Dermis microvascular lymphatic vessel endothelial cell (primary cell): ENCODE measurements at places on chromosomes 12 and 14. TPM values are rescaled to one million over a fixed set of nuclear protein-coding genes. Genes with fewer than 3 reads are reported as not detected.
A peak's percentile ranks its signal among the peaks of the same experiment; 100 is the strongest.

SINHCAF gene
- total RNA-seq: 38.8 and 43.0 TPM in 2 replicates

DIO2 gene
- total RNA-seq: under 0.01 TPM in 1 of 2 replicates, not detected in the other

DNA sequence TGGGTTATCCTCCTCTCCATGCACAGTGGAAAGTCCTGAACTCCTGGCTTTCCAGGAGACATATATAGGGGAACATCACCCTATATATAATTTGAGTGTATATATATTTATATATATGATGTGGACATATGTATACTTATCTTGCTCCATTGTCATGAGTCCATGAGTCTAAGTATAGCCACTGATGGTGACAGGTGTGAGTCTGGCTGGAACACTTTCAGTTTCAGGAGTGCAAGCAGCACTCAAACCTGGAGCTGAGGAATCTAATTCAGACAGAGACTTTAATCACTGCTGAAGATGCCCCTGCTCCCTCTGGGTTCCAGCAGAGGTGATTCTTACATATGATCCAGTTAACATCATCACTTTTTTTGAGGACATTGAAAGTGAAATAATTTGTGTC is 4.4 kb downstream of the SSTR1 start:
- no peak for DNase-seq

- no peak for DNase-seq
Observed at GRCh38 chr14:49206828-49207227, 379.4 kb downstream of the RPS29 start.

- no peak for DNase-seq
Observed at GRCh38 chr14:61927060-61927459, 164.8 kb downstream of the SNAPC1 start.

DNA sequence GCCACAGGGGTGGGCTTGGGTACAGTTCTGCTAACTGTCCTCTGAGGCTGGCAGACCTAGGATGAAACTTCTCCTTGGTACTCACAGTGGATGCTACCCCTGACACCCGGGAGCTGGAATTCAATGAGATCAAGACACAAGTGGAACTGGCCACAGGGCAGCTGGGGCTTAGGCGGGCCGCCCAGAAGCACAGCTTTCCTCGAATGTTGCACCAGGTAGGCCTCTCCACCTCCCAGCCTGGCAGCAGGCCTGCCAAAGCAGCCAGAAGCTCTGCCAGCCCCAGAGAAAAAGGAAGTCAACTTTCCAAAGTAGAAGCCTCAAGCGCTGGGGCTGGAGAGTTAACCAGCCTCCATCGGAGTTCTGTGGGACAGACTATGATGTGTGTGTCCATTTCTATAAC is 2.4 kb upstream of the NRL start:
- no peak for DNase-seq

- no peak for DNase-seq
Observed at GRCh38 chr14:91493169-91493568, 16.9 kb downstream of the PPP4R3A start.

DNA sequence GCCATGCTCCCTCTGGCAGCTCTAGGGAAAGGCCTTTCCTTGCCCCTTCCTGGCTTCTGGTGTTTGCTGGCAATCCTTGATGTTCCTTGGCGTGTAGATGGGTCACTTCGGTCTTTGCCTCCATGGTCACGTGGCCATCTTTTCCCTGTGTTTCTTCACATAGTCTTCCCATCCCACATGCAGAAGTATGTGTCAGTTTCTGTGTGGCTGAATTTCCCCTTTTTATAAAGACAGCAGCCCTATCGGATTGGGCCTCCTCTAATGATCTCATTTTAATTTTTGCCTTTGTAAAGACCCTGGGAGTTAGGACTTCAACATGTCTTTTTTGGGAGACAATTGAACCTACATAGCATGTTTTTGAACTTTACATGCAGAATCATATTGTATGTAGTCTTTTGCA is 107.2 kb upstream of the FGD4 start:
- no peak for DNase-seq

GRCh38 chr12:70520847-70521246 is 116.4 kb downstream of the PTPRB start:
- no peak for DNase-seq

DNA sequence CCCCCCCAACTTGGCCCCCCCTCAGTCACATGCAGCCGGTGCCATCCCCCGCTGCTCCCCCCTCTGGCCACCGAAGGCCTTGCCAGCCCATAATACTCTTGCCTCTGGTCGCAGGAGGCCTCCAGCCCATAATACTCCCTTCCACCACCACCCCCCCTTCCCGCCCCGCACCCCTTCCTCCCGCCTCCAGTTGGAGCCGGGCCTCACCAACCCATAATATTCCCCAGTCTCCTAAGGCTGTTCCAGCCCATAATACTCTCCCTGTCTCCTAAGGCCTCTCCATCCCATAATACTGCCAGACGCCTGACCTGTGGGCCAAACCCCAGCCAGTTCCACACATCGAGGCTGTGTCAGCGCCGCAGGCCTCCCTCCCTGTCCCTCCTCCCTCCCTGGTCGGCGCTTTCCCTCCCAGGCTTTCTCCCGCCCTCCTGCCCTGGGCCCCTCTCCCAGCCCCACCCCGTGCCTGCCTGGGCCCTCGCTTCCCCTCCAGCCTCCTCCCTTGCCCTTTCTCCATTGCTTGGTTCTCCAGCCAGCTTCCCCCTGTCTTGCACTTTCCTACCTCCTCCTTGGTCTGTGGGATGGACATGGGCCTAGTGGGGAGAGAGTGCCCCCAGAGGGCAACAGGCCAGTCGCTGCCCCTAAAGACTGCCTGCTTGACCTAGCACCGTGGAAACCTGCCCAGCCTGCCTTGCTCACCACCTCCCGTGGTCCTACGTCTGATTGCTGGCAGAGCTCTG is 6.8 kb upstream of the CHD4 start:
- DNase-seq: peak; percentile 74

GRCh38 chr12:127263621-127264020 is 1003.3 kb upstream of the TMEM132C start:
- DNase-seq: no peak

DNA sequence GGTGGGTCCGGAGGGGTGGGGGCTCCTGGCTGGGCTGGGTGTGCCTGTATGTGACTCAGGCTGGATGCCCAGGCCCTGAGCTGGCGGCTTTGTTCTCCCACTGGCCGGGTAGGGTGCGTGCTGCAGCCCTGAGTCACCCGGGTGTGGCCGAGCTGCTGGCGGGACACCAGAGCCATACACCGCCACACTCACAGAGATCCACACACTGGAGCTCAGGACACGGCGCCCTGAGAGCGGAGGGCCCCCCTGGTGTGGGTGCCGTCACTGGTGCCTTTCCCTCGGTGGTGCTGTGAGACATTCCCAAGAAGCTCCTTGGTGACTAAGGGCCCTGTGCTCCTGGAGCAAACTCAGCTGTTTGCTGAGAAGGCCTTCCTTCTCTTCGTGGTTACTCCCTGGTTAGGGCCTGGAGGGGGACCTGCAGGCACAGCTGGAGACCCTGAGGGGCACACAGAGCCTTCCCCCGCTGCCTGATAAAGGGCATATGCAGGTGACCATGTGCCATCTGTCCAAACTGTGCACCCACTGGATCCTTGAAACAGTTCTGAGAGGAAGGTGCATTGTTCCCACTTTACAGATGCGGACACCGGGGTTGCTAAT is 44.3 kb downstream of the KRT80 start:
- DNase-seq: peak; percentile 95

- peak; percentile 4 for DNase-seq
Observed at GRCh38 chr14:76022991-76023390, 37.4 kb downstream of the IFT43 start.

DNA sequence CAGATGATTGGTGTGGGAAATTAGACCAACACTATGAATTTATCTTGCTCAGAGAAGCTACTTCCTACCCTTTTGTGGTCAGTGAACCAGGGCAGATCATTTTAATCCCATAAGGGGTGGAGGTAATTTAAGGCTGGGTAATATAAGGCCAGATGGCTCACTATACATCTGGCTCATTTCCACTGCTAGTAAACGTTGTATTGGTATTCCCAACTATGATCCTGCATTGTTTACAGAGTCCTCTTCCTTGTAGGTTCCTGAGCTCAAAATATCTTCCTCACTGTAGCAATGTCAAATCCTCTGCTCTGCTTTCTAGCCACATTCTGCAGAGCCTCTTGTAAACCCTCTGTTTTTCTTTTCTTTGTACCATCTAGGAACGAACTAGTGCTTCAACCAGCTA is 93.0 kb upstream of the MGAT4C start:
- DNase-seq: no peak

DNA sequence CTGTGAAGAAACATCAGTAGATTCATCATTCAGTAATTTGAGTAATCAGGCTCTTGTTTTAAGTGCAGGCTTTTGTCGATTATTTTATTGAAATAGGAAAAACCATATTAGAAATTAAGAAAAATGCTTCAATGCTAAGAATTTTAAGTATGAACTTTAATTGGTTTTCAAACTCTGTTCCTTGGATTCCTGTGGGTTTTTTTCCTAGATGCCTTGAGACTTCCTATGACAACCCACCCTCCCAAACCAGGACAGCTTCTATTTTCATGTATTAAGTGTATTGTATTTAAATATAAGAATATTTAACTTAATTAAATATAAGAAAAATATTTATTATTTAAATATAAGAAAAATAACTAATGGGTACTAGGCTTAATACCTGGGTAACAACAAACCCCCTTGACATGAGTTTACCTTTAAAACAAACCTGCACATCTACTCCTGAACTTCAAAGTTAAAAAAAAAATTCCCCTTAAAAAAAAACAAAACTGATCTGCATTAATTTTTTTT is 3.0 kb downstream of the ARHGAP5 start:
- no peak for DNase-seq

DNA sequence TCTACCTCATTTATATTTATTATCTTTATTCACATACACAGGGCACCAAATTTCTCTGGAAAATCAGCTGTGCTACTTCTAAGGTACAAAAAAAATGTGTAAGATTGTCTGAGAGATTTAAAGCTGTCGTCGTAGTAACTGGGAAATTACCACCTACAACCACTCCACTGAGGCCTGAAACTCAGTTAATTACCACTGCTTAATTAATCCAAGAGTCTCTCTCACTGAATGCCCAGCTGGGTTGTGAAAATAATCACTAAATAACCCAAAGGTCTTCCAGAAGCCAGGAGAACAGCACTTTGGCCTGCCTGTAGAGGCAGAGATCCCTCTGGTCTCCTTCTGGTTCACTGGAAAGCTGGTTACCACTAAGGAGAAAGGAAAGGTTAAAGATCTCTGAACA is 207.2 kb upstream of the TMPO start:
- DNase-seq: no peak

DNA sequence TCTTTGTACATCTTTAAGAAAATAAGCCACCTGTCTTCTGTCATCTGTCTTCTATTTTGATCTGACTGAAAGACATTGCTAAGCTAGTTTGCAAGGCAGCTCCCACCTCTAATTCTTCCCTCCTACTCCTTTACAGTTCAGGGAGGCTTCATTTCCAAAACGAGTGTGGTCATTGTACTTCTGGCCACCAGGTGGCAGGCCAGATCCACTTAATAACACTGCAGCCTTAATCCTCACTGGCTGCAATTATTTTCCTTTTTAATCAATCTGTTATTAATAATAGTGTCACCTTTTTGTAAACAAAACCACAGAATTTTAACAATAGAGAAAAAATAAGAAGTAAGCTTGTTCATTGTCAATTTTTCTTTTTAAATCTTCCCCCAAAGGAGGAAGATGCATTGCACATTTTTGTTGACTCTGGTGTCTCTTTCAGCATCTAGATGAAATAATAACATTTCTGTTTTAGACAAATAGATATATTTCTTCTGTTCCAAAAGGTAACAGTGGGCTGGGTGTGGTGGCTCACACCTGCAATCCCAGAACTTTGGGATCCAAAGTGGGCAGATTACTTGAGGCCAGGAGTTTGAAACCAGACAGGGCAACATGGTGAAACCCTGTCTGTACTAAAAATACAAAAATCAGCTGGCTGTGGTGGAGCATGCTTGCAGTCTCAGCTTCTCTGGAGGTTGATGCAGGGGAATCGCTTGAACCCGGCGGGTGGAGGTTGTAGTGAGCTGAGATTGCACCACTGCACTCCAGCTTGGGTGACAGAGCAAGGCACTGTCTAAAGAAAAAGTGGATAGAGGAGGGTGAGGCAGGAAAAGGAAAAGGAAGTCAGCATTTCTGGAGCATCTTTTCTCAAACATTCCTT is 23.3 kb downstream of the GABARAPL1 start:
- DNase-seq: no peak

- DNase-seq: no peak
Observed at GRCh38 chr12:27345376-27345775, 12.7 kb downstream of the BMAL2 start.

DNA sequence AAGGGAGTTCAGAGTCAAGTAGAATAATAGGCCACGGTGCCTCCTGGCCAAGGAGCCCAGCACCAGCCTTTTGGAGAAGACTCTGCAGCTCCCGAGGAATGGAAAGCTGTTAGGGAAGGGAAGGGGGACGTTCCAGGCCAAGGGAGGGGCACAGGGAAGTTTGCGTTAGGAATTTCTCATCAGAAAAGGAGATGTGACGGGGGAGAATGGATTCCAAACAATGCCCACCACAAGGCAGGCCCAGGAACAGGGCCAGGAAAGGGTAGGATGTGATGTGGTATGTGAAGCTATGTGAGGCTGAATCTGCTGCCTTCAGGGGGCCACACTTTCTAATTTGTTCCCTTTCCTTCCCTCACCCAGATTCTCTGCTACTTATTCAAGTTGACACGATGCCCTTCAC is 46.0 kb downstream of the DGLUCY start:
- DNase-seq: no peak

DNA sequence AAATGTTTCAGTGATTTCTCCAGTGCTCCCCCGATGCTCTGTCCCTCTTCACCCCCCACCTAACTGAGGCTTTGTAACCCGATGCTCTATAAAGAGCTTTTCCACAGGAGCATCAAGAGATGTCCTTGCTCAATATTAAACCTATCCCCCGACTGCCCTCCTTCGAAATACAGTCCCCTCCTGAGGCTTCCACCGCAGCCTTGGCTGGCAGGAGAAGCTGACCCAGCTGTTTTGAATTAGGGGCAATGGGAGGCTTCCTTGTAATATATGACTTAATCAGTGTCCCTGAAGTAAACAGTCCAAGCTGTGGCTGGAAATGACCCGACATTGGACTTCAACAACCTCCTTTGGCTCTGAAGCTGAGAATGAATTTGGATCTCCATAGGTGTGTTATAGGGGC is 62.4 kb downstream of the TMEM30B start:
- no peak for DNase-seq

DNA sequence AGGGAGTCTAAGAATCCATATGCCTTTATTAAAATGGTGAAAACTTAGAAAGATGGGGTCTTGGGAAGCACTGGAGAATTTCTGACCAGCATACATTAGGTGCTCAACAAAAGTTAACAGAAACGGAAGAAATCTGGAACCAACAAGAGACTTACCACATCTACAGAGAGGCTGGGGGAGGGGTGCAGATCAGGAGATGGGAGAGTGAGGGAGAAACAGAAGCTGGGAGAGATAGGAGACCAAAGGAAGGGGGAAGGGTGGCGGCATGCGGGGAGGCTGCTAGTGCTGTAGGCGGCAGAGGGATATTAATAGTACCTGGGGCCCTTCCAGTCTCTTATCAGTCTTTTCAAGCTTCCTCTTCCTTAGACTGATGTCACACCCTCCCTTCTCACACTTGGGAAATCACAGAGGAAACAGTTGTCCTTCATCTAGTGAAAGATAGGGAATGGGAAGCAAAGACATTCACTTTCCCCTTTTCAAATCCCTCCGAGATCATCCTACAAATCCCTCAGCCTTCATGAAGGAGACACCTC is 18.1 kb downstream of the ZBTB39 start:
- no peak for DNase-seq
